Fibroblast of villous mesenchyme (primary cell): ENCODE measurements at places on chromosomes 7 and 10. TPM values are rescaled to one million over a fixed set of nuclear protein-coding genes. Genes with fewer than 3 reads are reported as not detected.

DNA sequence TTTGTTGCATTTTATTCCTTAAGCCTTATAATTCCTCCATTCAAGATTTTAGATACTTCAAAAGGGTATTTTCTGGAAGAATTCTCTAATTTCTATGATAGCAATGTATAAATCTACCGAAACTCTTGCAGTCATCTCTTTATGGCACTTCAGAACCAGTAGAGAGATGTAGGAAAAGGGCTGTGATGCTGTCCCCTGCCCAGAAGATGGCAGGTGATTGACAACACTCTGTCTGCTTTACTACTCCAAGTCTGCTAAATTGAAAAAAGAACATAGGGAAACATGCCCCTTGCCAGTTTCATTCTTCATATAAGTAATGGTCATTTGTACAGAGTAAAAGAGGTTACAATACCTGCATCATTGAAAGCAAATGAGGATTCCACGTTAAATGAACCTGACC lies 5.1 kb downstream of the TCTN3 start:
- no peak for DNase-seq

DNA sequence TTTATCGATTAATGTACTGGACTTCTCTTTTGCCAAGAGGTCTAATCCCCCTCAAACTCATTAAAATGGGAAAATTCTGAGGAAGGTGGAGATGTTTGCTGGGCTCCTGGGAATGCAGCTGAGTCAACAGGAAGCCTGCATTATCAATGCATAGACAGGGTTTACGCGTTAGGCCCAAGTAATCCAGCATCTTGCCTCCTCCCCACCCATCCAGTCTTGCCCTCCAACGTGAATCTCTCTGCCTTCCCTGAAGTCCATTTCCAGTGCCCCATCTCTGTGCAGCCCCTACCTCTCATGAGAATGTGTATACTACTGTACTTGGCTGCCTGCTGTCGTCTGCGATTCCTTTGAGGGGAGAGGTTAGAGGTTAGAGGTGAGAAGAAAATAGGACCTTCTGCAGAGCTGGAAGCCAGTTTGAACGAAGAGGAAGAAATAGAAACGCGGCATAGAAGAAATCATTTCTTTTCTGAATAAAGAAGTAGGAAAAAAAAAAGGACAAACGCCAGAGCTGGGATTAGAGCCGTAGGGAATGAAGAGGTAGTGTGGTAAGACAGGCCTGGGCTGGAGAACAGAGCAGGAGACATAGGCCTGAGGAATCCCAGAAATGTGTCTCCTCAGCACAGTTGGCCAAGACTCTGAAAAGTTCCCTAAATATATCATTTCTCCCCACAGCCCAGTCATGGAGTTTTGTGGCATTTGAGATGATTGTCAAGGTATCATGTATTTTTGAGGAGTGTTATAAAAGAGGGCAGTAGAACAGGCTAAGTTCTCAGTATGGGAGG lies 75.6 kb downstream of the MYOF start:
- DNase-seq = peak; percentile 74

GRCh38 chr10:100135486-100135885 lies 50.3 kb downstream of the ERLIN1 start:
- no peak for DNase-seq

GRCh38 chr7:23247046-23247602 lies 549 bp downstream of the GPNMB start:
- no peak for DNase-seq

DNA sequence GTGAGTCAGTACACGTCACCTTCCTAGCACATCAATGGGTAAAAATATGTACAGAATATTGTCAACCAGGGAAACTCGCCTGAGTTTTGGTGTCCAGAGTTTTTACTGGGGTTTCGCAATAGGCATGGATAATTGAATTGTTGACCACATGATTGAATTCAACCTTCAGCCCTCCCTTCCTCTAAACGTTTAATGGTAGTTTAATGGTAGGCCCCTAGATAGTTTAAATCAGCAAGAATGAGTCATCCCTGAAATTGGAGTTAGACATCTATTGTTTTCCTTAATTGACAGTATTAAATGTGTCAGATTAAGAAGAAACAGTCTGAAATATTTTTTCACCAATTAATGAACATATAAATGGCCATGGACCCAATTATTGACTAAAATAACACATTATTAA lies 57.8 kb upstream of the CACNA2D1 start:
- no peak for DNase-seq

DNA sequence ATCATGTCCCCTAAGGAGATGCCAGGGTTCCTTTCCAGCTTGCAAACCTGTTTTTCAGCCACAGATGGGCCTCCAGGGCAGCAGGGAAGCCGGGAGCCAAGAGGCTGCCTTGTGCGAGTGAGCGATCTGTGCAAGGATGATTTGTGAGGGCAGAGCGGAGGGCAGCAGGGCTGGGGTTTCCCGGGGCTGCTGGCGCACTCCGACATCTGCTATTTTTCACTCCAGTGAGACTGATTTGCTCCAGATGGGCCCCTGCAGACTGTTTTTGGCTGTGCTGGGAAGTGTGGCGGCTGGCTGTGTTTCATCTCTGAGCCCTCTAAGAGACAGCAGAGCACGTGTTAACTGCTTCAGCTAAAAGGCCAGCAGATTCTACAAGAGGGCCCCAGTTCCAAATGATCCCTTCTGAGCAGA lies 466.2 kb downstream of the TYW1 start:
- DNase-seq = peak; percentile 1

DNA sequence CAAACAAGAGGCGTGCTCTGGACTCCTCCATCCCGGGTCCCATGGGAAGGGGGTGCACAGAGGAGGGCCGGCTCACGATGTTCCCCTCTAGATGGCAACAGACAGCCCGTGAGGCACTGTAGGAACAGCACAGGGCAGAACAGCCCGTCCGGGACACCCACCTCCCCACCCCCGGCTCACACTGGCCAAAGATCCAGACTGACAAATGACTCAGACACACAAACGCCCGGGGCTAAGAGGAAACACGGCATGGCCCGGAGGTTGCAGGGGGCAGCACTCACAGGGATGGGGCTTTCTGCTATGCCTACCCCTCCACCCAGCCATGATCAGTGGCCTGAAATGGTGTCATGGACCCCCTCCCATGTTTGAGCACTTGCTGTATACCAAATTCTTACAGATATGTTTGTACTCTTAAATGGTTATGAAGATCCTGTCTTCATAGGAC lies 4.9 kb upstream of the ELN start:
- DNase-seq = peak; percentile 55

- no peak for DNase-seq
Observed at GRCh38 chr7:152737833-152738232, 21.7 kb upstream of the ACTR3B start.

DNA sequence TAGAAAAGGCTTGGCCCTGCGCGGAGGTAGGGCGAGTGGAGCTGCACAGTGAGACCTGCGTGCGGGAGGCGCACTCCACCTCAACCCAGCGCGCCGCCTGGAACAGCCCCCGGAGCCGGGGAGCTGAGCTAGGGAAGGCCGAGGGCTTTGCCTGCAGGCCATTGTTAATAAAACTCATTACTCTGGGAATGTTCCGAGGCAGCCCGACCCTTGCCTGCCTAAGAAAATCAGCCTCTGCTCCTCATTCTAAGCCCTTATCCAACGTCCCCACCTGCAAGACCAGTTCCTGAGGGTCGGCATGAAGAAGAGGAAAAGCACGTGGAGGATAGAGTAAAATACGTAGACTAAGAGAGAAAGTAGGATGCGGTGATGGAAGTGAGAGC lies 55.3 kb downstream of the C7orf25 start:
- no peak for DNase-seq

RNF133 gene
- 0.32 and 0.86 TPM in 2 replicates for total RNA-seq

IDI2 gene
- total RNA-seq = not detected in 2 replicates

SP8 gene
- total RNA-seq = not detected in 2 replicates

MSMB gene
- total RNA-seq = not detected in 2 replicates

OR6B1 gene
- total RNA-seq = under 0.01 TPM in 1 of 2 replicates, not detected in the other

HOXA1 gene
- total RNA-seq = 0.32 and 0.43 TPM in 2 replicates

PDE6C gene
- not detected in 2 replicates for total RNA-seq
